ENCODE measurements at places on chromosomes 1 and 21. TPM values are rescaled to one million over a fixed set of nuclear protein-coding genes. Genes with fewer than 3 reads are reported as not detected.

TMEM125 gene
- not detected for total RNA-seq

PPM1J gene
- 1.7 TPM for total RNA-seq

OR14K1 gene
- not detected for total RNA-seq

HRNR gene
- total RNA-seq: not detected

SPRR4 gene
- not detected for total RNA-seq

PRAMEF17 gene
- not detected for total RNA-seq

ITLN2 gene
- not detected for total RNA-seq

MYOG gene
- total RNA-seq: not detected

CHML gene
- 23.6 TPM for total RNA-seq

- H3K36me3 ChIP-seq: no peaks in the 10 kb centered on the region
- no peak overlapping the region for H3K4me3 ChIP-seq
- H3K4me1 ChIP-seq: peaks cover 3% of the 10 kb centered on the region
- H3K27ac ChIP-seq: no peak overlapping the region
- H3K27me3 ChIP-seq: no peaks in the 10 kb centered on the region
Measured at GRCh38 chr1:207745285-207745684, 6.6 kb upstream of the CD46 start.

- DNase-seq: no peak
- H3K36me3 ChIP-seq: no peaks in the 10 kb centered on the region
- no peaks in the 10 kb centered on the region for H3K4me1 ChIP-seq
- H3K4me3 ChIP-seq: no peak overlapping the region
- H3K27ac ChIP-seq: no peak overlapping the region
- no peaks in the 10 kb centered on the region for H3K27me3 ChIP-seq
Measured at GRCh38 chr1:118487091-118487490, 302.1 kb upstream of the SPAG17 start.

DNA sequence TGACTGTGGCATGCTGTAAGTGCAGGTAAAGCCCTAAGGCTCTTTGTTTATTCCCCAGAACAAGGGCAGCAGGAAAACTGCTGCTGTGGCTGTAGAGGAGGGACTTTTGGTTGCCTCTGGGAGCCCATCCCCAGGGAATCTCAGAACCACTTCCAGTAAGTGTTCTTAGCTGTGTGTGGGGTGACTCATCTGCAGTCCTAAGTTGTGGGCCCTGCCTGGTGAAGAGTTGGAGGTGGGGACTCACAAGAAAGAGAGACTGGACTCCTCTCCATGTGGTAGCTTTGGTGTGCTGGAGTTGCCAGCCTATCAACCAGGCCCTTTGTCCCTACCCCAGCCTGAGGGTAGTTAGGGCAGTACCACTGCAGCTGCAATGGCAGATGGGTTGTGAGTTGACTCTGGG, 24.0 kb upstream of the DENND1B start:
- DNase-seq: no peak
- no peaks in the 10 kb centered on the region for H3K36me3 ChIP-seq
- no peak overlapping the region for H3K27ac ChIP-seq

GRCh38 chr21:41647806-41648561, 118.9 kb downstream of the RIPK4 start:
- no peaks in the 10 kb centered on the region for H3K4me1 ChIP-seq
- H3K27me3 ChIP-seq: no peaks in the 10 kb centered on the region
- no peak overlapping the region for H3K27ac ChIP-seq
- no peak for DNase-seq

GRCh38 chr1:148383966-148384365, 99.1 kb downstream of the PPIAL4G start:
- peaks cover 14% of the 10 kb centered on the region for H3K27me3 ChIP-seq
- no peaks in the 10 kb centered on the region for H3K36me3 ChIP-seq
- no peaks in the 10 kb centered on the region for H3K4me1 ChIP-seq

GRCh38 chr1:22810378-22810777, 99.7 kb downstream of the EPHB2 start:
- no peak overlapping the region for H3K4me3 ChIP-seq
- no peak overlapping the region for H3K27ac ChIP-seq
- no peaks in the 10 kb centered on the region for H3K4me1 ChIP-seq
- H3K27me3 ChIP-seq: no peaks in the 10 kb centered on the region
- no peaks in the 10 kb centered on the region for H3K36me3 ChIP-seq
- no peak for DNase-seq

- H3K27ac ChIP-seq: no peak overlapping the region
- no peak overlapping the region for H3K4me3 ChIP-seq
- H3K27me3 ChIP-seq: peaks cover 3% of the 10 kb centered on the region
- no peak for DNase-seq
Measured at GRCh38 chr1:26003262-26003661, 5.4 kb upstream of the PAFAH2 start.

DNA sequence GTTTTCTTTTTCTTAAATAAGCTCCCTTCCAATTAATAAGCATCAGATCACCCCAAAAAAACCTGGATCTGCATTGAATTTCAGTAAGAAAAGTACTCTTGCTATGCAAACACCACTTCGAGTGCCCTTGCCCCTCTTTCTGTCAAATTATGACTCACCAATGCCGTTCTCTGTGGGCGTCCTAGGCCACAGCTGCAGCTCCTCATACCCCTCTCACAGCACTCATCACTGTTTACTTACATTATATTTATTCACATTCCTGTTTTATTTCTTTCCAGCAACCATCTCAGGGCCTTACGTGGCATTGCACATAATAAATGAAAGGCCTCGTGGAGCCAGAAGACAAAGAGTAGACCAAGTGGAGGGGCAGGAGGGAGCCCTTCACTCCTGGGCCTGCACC, 99.1 kb upstream of the CTTNBP2NL start:
- H3K27ac ChIP-seq: no peak overlapping the region
- H3K4me3 ChIP-seq: no peak overlapping the region
- no peaks in the 10 kb centered on the region for H3K4me1 ChIP-seq
- DNase-seq: no peak
- peaks cover 6% of the 10 kb centered on the region for H3K27me3 ChIP-seq

GRCh38 chr1:158154501-158154900, 26.2 kb upstream of the CD1D start:
- no peak overlapping the region for H3K27ac ChIP-seq
- peaks cover 16% of the 10 kb centered on the region for H3K27me3 ChIP-seq
- H3K4me3 ChIP-seq: no peak overlapping the region

DNA sequence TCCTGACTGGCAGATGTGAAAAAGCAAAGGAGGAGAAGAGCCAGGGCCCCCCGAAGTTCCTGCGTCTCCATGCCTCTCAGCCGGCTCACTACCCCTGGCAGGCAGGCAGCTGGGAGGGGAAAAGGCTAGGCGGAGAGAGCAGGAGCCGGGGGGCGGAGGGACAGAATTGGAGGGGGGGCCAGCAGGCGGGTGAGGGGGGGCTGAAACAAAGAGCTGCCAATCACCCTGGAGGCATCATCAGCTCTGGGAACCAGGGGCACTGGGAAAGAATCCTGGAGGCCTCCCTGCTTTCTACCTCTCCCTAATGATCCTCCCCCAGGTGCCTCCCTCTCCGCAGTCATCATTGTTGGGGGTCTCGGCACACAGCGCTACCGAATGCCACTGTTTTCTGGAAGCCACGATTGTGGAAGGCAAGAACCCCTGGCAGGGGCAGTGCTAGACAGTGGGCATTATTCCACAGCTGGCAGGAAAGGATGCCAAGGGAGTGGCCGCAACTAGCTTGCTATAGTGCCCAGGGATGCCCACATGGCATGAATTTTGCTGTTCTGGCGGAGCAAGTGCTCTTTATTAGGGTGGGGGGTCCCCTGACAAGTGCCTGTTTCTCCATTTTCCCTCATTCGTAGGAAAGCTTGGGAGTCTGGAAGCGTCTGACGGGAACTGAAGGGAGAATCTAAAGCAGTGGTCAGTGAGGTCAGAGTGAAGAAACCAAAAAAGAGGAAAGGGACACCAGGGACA, at the start of gene THBS3:
Gene THBS3, minus strand, starts transcription at position 92 of the 735 bp plus-strand sequence. Its CDS starts 21 bp downstream, at position 71.
- H3K27ac ChIP-seq: peak within 1 kb of the TSS; percentile 87
- no peaks in the 10 kb centered on the region for H3K27me3 ChIP-seq
- peak; percentile 23 for DNase-seq
- peaks cover 21% of the 10 kb centered on the region for H3K4me1 ChIP-seq

DNA sequence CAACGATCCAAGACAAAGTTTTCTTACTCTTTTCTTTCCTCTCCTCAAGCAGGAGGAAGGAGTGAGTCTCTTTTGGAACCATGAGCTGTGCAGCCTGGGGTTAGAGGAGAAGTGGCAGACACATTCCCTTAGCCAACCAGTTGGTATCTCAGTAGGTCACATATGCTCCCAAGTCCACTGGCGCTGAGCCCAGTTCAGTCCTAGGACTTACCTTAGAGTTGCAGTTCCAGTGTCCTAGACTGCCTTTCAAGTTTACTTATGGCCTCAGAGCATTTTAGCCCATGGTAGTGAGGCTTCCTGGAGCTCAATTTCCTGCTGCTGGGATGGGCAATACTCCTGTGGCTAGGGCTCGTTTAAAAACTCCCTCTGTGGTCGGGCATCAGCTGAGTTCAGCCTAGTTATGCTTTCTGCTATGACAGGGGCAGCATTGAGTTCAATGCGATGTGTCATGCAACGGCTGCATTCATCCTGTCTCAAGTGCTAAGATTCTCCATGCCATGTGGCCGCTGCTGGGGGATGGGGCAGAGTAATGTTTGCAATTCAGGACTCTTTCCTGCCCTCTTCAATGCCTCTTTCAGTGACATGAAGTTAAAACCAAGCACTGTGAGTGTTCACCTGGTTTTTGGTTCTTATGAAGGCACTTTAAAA, 103.8 kb downstream of the LRRC7 start:
- H3K4me3 ChIP-seq: no peak overlapping the region
- no peak overlapping the region for H3K27ac ChIP-seq
- no peaks in the 10 kb centered on the region for H3K27me3 ChIP-seq
- no peak for DNase-seq
- H3K36me3 ChIP-seq: no peaks in the 10 kb centered on the region
- H3K4me1 ChIP-seq: no peaks in the 10 kb centered on the region

- H3K4me1 ChIP-seq: peaks cover 21% of the 10 kb centered on the region
- no peaks in the 10 kb centered on the region for H3K36me3 ChIP-seq
- no peak overlapping the region for H3K4me3 ChIP-seq
- no peak for DNase-seq
- no peaks in the 10 kb centered on the region for H3K27me3 ChIP-seq
Measured at GRCh38 chr1:204376465-204376864, 16.7 kb upstream of the PLEKHA6 start.

DNA sequence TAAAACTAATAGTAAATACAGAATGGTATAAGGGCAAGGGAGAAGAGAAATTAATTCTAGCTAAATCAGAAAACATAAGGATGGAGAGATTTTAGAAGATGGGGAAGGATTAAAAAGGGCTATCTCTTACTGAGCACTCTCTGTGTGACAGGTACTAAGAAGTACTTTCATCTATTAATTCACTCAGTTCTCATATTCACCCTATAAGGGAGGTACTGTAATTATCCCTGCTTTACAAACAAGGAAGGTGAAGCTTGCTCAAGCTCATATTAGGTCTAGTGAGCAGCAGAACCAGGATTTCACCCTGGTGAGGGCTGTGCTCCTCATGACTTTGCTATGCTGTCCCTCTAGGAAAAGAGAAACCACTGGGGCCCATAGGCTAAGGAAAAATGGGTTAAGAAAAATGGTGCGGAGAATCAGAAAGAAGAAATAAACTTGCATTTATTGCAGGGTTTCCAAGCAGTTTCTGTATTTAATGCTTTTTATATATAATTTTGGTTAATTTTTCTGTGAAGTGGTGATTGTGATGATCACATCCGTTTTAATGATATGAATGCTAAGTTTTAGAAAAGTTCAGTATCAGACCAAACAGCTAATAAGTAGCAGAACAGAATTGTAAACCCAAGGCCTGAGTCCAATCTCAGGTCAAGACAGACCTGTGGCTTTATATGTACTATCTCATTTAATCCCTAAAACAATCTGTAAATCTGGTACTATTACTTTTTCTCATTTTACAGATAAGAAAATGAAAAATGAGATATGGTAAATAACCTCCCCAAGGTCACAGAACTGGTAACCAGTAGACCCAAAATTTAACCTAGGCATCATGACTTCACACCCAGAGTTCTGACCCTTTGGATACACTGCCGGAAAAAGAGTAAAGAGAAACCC, 1.7 kb downstream of the PCNX2 start:
- H3K4me1 ChIP-seq: peaks cover 7% of the 10 kb centered on the region
- no peaks in the 10 kb centered on the region for H3K36me3 ChIP-seq
- H3K27me3 ChIP-seq: peaks cover 2% of the 10 kb centered on the region

GRCh38 chr1:169527001-169527400, 41.3 kb upstream of the SLC19A2 start:
- H3K4me1 ChIP-seq: no peaks in the 10 kb centered on the region
- no peak overlapping the region for H3K4me3 ChIP-seq
- DNase-seq: no peak
- H3K27me3 ChIP-seq: no peaks in the 10 kb centered on the region
- H3K27ac ChIP-seq: no peak overlapping the region

GRCh38 chr1:55702064-55702463, 486.9 kb upstream of the USP24 start:
- no peaks in the 10 kb centered on the region for H3K27me3 ChIP-seq
- peak; percentile 63 for DNase-seq
- no peaks in the 10 kb centered on the region for H3K36me3 ChIP-seq
- H3K27ac ChIP-seq: no peak overlapping the region
- no peaks in the 10 kb centered on the region for H3K4me1 ChIP-seq

- DNase-seq: no peak
- H3K27me3 ChIP-seq: peaks cover 3% of the 10 kb centered on the region
- H3K27ac ChIP-seq: no peak overlapping the region
- H3K36me3 ChIP-seq: no peaks in the 10 kb centered on the region
Measured at GRCh38 chr1:6410248-6410893, 9.3 kb downstream of the HES2 start.

DNA sequence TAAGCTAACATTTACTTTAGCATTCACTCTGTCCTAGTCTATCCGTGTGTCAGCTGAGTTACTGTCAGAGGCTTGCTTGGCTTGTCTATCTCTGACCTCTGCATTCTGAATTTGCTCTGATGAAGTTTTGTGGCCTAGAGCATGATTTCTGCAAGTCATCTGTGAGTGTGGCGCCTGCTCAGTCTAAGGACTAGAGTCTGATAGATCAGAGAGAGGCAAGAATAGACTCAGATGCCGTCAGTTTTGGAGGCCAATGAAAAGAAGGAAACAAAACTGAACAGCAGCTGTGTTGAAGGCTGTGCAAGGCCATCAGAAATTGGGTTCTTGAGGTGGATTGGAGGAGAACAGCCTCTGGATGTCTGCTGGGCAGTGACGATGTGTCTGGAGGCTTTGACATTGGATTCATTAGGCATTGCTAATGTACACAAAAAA, 573.1 kb downstream of the USP25 start:
- H3K4me3 ChIP-seq: no peak overlapping the region
- peak overlapping the region; percentile 40 for H3K27ac ChIP-seq
- H3K4me1 ChIP-seq: peaks cover 53% of the 10 kb centered on the region
- no peaks in the 10 kb centered on the region for H3K36me3 ChIP-seq
- H3K27me3 ChIP-seq: no peaks in the 10 kb centered on the region
- peak; percentile 67 for DNase-seq

DNA sequence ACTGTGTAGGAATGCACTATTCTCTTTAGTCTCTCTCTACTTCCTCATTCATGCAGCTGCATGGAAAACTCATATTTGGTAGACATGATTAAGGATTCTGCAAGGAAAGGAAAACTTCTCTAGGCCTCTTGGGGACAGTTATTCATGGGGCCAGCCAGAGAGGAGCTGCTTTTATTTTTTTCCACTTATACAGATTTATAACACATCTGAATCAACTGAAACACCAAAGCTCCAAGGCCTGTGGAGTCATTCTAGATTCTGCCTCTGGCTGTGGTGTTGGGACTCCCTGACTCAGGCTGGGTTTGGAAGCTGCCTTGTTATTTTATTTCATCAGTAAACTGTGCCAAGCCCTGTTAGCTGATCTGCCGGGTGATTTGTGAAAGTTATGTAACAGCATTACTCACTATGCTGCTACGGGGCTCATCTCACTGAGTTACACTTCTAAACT, 83.9 kb upstream of the EDEM3 start:
- no peaks in the 10 kb centered on the region for H3K27me3 ChIP-seq
- no peak for DNase-seq
- no peak overlapping the region for H3K27ac ChIP-seq
- no peak overlapping the region for H3K4me3 ChIP-seq
- H3K4me1 ChIP-seq: no peaks in the 10 kb centered on the region

- H3K27ac ChIP-seq: peak overlapping the region; percentile 97
- DNase-seq: peak; percentile 96
- peaks cover 44% of the 10 kb centered on the region for H3K4me1 ChIP-seq
Measured at GRCh38 chr1:207282058-207282457, 39.4 kb upstream of the CD55 start.
